ENCODE measurements at places on chromosomes 13 and 19.

- DNase-seq = no peak
Measured at GRCh38 chr19:13008926-13009787, 13.9 kb downstream of the NFIX start.

- DNase-seq = peak; percentile 82
Measured at GRCh38 chr19:48513289-48514122, 1.9 kb upstream of the LMTK3 start.

DNA sequence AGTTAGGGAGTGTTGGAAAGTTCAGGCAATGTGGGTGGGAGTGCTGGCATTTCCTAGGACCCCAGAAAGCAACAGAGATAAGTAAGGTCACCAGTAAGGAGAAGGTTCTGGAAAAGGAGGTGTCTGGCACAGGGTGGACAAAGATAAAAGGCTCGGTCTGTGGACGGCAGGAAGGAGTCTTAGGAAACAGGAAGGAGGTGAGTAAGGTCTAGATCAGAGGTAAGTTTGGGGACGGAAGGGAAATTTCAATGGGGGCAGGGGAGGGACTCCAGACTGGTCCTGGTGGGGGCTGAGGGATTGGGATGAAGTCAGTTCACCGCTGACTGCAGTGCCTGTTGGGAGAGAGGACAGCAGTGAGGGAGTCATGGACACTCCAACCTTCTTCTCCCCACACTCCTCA is 7.8 kb upstream of the OPA3 start:
- DNase-seq = no peak

GRCh38 chr19:1355568-1356507 is 27.9 kb upstream of the NDUFS7 start:
- no peak for DNase-seq

DNA sequence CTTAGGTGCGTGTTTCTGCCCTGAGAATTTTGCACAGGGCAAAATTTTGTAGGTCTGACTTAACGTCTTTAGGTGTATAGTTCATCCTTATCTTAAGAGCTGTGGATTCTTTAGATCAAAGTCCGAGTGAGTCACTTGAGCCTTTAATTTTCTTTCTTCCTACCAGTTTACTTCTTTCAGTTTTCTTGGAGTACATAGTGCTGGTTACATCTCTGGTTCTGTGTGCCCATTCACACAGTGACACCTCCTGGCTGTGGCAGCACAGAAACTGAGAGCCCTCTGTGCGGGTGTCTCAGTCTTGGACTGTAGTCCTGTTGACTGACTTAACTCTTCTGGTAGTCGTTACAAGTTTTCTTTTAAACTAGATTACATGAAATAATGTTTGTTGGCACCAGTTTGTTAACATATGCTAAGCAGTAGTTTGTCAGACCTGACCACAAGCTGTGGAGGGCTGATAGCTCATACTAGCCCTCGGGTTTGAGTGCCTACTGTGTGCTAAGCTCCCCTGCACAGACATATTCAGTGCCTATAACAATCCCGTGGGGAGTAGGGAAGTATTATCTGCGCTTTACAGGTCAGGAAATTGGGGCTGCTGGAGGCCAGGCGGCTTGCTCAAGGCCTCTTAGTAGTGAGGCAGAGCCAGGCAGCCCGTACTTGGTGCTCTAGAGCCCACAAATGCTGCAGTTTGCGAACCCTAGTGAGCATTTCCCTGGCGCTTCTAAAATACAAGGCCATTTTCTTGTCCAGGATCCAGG is 1.6 kb downstream of the GATAD2A start:
- DNase-seq = peak; percentile 29

DNA sequence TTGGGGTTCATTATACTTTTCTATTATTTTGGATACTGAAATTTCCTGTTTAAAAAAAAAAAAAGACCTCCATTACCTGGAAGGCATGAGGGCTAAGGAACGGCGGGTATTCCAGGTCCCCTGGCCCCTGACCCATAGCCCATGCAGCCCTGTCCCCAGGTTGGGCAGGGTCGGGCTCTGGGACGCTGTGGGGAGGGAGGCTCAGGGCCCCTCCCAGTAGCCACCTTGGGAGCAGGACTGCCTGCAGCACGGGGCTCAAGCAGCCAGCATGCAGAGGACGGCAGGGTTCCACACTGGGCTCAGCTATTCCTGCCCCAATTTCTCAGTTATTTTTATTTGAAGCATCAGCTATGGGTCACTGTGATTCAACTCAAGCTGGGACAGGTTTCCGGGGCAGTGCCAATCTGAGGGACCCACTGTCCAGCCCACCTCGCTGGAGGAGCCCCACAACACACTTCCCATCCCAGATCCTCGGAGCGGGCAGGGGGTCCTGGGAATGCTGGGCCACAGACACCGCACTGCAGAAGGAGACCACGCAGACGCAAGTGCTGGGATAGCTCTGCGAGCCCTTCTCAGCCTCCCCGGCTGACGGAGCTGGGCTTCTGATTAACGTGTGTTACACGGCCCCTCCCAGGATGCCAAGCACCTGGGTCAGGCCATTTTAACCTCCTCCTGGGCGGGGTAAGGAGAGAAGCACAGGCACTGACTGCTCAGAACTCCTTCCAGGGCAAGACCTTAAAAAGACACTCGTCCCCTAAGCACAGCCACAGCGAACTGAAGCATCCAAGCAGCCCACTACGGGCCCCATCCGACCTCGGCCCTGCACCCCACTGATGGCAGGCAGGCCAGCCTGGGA is 60.1 kb downstream of the PEPD start:
- no peak for DNase-seq

GRCh38 chr19:815079-815774 is 6.5 kb downstream of the PLPPR3 start:
- DNase-seq = no peak

DNA sequence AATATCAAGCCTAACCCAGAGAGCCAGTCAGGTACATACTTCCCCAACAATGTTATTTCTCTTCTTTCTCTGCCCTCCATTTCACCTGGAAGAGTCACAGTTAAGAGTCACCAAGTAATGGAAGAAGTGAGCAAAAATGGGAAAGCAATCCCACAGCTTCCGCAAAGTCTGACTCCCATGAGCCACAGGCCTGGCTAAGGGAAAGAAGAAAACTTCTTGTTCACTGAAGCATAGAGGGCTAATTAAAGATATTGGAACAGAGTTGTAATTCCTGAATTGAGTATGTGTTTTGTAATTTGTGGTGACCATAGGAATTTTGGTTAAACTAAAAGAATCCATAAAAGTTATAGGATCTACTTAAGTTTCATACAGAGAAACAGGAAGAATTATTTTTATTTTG is 830.9 kb upstream of the PCDH20 start:
- no peak for DNase-seq
